ENCODE measurements at places on chromosomes 1 and 21. TPM values are rescaled to one million over a fixed set of nuclear protein-coding genes. Genes with fewer than 3 reads are reported as not detected.

DNA sequence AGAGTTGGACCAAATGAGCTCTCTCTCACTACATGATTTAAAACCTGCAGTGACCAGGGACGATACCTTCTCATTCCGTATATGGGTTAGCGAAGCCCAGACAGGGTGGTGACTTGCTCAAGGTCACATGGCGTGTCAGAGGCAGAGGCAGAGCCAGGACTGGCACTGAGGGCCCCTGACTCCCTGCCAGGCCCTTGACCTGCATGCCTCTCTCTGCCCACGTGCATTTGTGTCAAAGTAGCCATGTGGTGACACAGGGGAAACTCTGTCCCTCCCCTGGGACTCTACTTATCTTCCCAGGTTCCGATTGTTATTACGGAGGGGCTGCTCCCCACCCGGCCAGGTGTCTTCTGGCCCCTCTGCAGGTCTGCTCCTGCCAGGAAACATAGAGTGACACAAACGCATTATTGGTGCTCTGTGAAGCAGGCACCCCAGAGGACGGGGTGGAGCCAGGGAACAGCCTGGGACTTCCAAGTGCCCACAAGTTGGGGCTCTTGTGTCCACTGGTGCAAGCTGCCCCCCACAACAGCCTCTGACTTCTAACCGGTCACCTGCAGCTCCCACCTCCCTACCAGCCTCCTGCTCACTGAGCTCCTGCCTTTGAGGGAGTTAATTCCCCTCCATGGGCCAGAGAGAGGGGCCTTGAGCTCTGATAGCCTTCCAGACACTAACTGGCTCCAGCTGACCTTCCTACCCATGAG lies 7.3 kb upstream of the TINAGL1 start:
- DNase-seq, result peak; percentile 67

- DNase-seq, result peak; percentile 63
Measured at GRCh38 chr1:206955476-206956451, 9.5 kb upstream of the PIGR start.

Gene PGLYRP4
- total RNA-seq, result not detected

Gene ZFP69B
- total RNA-seq, result not detected

- DNase-seq, result no peak
Measured at GRCh38 chr21:35196128-35196527, 147.0 kb upstream of the RUNX1 start.

DNA sequence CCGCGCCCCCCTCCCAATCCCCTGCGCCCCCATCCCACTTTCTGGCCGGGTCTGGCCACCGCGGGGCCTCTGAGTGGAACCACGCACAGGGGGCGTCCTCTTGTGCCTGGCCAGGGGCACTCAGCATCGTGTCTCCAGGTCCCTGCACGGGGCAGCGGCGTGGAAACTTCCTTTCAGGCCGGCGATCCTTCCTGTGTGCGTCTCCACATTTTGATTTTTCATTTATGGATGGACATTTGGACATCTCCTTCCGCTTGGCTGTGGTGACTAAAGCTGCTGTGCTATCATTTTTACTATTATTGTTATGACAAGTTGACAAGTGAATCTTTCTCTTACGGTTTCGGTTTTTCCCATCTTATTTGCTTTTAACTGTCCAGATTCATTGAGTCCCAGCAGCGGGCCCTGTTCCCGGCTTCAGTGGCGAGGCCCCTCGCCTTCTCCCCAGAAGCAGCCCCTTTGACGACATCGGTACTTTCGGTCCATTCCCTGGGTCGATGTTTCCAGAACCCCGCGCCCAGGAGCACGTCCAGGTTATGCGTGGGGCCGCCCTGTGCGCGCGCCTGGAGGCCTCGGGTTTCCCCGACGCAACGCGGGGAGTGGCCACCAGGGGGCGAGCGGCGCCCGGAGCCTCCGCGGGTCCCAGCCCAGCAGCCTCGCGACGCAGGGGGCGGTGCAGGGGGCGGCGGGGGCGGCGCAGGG lies 12.4 kb upstream of the SLC19A1 start:
- DNase-seq, result peak; percentile 86

- DNase-seq, result no peak
Measured at GRCh38 chr1:244080343-244080929, 29.4 kb downstream of the ZBTB18 start.

DNA sequence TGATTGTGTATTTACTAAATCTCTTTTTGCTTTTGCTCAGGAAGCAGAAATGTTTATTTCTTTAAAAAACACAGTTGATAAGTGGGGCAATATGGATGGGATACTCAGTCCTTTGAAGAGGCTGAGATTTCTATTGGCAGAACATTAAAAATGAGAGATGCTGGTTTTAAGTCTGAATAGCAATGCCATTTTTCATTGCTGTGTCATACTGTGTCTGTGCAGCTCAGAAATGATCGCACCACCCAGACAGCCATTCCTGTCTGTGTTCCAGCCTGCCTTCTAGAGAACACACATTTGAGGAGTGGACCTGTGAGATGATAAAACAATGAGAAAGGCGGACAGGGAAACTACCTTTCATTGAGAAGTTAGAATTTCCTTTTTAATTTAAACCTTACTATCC lies 231.2 kb upstream of the USP24 start:
- no peak for DNase-seq

DNA sequence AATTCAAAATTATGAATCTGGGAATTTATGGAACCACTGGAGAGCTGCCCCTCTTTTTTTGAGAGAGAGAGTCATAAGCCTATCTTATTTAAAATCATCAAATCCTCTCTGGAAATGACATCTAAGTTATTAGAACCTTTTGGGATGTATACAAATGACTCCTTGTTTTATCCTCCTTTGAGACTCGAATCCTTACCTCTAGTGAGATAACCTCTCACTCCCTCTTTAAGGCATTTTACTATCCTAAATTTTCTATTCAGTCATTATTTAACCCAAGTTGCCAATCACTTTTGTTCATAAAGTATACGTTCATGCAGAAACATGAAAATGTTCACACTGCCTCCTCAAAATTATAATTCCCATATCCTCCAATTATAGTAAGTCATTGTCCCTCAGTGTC lies 313.6 kb upstream of the C1orf87 start:
- DNase-seq, result no peak

Gene TRIM17
- total RNA-seq, result 5.3 TPM

Gene KCNJ6
- total RNA-seq, result 0.55 TPM

Gene FAM43B
- total RNA-seq, result not detected

DNA sequence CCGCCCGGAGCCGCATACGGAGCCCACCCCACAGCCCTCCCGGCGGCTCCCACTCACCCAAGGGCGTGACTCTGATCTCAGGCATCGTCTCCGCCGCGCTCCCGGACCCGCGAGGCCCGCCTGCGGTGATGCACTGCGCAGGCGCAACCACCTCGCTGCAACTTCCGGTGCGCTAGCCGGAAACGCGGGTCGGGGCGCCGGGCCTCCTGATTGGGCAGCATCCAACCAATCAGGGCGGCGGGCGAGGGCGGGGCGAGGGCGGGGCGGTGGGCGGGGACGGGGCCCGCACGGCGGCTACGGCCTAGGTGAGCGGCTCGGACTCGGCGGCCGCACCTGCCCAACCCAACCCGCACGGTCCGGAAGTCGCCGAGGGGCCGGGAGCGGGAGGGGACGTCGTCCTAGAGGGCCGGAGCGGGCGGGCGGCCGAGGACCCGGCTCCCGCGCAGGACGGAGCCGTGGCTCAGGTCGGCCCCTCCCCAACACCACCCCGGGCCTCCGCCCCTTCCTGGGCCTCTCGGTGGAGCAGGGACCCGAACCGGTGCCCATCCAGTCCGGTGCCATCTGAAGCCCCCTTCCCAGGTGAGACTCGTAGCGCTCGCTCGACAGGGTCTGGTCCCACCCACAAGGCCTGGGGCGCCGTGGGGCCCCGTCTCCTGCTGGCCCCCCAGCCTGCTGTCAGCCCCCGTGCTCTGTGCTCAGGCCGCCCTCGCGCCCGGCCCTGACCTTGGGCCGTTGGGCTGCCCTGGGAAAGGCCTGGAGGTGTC lies at the start of the genes CPTP and INTS11:
Gene CPTP, plus strand, starts transcription at position 279 of the 764 bp plus-strand sequence. CDS start 2,109 bp downstream, outside the sequence.
Gene INTS11, minus strand, starts transcription at position 137 of the 764 bp plus-strand sequence. Its CDS starts 52 bp downstream, at position 85.
- DNase-seq, result peak; percentile 95

Gene CELSR2
- total RNA-seq, result 3.5 TPM

Gene PIGC
- 1.2 TPM for total RNA-seq

Gene PYCR2
- total RNA-seq, result 42.9 TPM

- no peak for DNase-seq
Measured at GRCh38 chr1:203103829-203104495, 18.1 kb upstream of the MYOG start.

GRCh38 chr1:15543251-15543588 lies 16.6 kb downstream of the DNAJC16 start:
- no peak for DNase-seq

GRCh38 chr1:207342332-207342731 lies 20.9 kb downstream of the CD55 start:
- DNase-seq, result no peak

GRCh38 chr1:202694314-202694713 lies 15.9 kb downstream of the SYT2 start:
- DNase-seq, result no peak

DNA sequence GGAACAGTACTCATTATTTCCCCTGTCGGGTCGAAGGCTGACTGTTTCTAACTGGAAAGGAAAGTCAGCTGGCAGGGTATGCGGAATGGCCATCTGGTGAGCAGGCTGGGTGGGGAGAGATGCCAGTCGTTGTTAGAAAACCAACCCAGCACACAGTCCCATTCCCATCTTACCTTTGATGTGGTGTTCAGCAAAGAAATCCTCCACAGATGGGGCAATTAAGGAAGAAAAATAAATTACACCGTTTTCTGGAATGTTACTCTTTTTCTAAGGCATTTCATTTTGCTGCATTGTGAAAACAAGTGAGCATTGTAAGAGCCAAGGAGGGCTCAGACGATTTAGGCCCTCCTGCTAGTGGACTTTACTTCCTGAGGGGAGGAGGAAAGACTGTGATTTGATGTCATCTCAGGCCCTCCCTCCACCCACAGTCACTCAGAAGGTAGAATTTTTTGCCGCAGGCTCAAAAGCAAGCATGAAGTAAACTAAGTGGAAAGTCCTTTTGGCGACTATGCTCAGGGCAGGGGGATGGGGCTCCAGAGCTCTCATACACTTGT lies at the start of gene SLC16A4:
Gene SLC16A4, minus strand, starts transcription at position 335 of the 554 bp plus-strand sequence. CDS start 1,703 bp downstream, outside the sequence.
- DNase-seq, result no peak

Gene SIM2
- not detected for total RNA-seq

DNA sequence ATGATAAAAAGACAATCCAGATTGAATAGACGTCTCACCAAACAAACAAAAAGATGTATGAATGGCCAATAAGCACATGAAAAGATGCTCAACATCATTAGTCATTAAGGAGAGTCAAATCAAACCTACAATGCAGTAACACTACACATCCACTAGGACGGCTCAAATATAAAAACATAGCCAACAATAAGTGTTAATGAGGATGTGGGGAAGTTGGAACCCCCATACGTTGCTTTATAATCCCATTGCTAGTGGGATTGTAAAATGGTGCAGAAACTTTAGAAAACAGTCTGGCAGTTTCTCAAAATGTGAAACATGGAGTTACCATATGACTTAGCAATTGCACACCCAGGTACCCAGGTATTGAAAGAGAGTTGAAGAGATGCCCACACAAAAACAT lies 14.7 kb upstream of the IL24 start:
- no peak for DNase-seq

- no peak for DNase-seq
Measured at GRCh38 chr1:14639291-14640050, 41.0 kb downstream of the KAZN start.

Gene TBX15
- total RNA-seq, result not detected

DNA sequence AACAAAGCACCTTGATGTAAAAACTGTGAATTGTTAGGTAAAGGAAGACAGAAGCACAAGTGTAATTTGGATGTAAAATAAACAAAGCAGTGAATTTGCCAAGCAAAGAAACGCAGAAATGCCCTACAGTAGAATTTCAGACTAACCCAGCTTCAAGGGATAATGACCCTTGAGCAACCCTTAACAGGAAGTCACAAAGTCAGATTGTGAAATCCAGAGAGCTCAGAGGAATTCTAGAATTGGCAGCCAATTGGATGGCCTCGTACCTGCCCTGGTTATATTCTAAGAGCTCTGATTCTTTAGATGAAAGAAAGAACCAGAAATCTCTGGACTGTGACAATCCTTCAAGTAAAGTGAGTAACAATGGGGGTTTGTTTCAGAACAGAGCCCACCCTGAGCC lies 152.7 kb upstream of the CHRM3 start:
- peak; percentile 23 for DNase-seq

- no peak for DNase-seq
Measured at GRCh38 chr1:233109096-233109495, 158.7 kb downstream of the NTPCR start.

DNA sequence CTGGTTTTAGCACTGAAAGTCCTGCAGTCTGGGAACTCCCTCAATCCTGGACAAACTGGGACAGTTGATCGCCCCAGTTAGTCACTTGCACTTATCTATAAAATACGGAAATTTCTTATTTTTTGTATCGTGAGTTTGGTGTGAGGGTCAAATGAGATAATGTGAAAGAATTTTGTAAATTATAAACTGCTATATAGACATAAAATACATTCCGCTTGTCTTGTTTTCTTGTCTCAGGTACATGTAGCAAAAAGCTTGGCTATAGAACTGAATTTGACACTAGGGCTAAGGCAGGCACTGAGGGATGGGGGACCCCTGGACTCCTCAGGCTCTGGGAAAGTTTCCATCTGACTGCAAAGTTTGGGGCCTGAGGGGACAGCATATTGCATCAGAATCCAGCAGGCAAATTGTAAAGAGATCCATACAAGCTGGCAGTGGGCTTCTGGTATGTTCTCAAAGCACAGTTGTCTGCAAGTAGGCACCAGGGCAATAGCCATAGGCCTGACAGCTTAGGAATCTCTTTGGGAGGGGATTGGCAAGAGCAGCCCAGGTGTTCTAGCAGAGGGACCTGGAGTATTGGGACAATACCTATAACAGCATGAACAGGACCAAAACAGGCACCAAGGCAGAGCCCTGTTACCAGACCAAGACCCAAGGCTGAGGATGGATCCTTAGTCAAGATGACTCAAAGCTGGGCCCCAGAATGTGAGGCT lies 44.3 kb downstream of the S1PR1 start:
- DNase-seq, result no peak

GRCh38 chr1:191049781-191050180 lies 572.1 kb upstream of the BRINP3 start:
- no peak for DNase-seq

DNA sequence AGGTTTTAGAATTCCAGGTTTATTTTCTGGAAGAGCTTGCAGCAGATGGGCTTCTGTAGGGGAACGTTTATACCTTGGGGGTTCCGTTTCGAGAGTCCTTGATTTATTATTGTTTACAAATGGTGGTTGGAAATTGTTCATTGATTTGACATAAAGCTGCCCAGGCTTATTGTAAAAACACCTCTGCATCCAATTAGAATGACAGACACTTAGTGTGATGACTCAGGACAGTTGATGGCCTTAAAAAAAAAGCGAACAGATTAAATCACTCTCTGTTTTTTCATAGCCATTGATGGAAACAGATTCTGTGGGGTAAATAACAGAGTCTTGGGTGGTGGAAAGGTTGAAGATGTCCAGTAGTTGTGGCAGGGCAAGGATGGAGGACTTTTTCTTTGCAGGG lies 35.4 kb downstream of the GALNT2 start:
- no peak for DNase-seq

- DNase-seq, result no peak
Measured at GRCh38 chr1:203492082-203492747, 1.7 kb upstream of the OPTC start.

Gene BMP8B
- 1.5 TPM for total RNA-seq

GRCh38 chr21:17506951-17507350 lies 5.9 kb upstream of the CXADR start:
- DNase-seq, result peak; percentile 54

GRCh38 chr1:184792450-184792969 lies 37.9 kb upstream of the EDEM3 start:
- DNase-seq, result peak; percentile 77

Data from stomach (tissue), 19 donors.